ENCODE measurements at places on chromosomes 13 and 19.

GRCh38 chr13:49218493-49219051 is 1.6 kb upstream of the MLNR start:
- no peak for DNase-seq

- no peak for DNase-seq
These were observed 14.8 kb downstream of the PNPLA6 start for GRCh38 chr19:7550169-7550770.

- no peak for DNase-seq
These were observed 110.3 kb downstream of the KDM4B start for GRCh38 chr19:5079071-5079774.

DNA sequence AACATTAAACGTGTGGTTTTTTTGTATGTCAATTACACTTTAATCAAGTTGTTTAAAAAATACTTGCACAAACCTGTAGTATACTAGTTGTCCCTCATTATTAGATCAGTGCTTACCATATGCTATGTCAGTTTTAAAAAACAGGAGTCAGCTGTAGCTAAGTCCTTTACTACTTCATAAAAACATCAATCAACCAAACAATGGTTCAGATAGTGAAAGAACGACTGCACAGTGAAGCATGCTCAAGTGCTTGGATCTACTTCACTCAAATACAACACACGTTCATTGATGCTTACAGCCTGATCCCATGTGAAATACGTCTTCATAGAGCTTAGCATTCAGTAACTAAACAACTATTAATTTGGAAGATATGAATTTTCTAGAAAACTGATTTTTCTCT is 225.0 kb downstream of the FGF14 start:
- no peak for DNase-seq

DNA sequence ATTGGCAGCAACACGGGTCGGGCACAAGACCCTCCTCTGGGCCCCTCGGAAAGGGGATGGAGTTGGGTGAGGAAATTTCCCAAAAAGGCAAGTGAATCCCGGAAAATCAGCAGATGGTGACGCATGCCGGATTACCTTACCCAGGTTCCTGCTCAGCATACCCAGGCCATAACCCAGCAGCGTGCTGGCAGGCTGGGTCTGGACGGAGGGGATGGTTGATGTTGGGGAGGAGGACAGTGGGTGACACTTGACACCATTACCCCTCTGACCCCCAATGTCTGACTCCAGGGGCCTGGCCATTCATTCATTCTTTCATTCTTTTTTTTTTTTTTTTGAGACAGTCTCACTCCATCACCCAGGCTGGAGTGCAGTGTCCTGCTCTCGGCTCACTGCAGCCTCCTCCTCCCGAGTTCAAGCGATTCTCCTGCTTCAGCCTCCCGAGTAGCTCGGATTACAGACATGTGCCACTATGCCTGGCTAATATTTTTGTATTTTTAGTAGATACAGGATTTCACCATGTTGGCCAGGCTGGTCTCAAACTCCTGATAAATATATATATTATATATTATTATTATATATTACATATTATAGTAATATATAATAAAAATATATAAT is 799 bp downstream of the PVR start:
- no peak for DNase-seq

DNA sequence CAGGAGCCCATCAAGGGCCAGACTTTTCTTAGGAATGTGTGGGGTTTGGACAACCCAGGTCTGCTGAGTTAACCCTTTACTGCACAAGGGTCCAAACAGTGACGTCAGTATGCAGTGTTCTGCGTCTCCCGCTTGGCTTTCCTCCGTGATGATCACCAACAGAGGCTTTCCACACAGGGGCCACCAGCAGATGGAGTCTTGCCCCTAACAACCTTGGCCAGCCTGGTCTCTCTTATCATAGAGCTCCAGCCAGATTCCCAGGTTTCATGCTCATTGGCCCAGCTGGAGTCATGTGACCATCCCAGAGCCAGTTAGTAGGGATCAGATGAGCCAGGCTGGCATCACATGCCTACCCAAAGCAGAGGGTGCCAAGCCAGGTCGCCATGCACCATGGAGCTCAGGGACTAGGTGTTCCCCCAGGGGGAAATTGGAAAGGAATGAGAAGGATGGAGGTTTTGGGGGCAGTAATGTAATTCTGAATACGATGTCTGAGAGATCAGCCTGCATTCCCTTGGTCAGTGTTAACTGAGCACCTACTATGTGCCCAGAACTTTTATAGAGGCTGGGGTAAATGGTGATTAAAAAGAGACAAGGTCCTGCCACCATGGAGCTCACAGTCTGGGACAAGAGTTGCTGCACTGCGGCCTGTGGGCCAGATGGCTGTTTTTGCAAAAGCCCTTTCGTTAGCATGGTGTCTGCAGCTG is 61.2 kb downstream of the MYH14 start:
- no peak for DNase-seq

GRCh38 chr19:3270902-3271301 is 46.4 kb downstream of the CELF5 start:
- no peak for DNase-seq

GRCh38 chr19:54388802-54389139 is 24.0 kb upstream of the LAIR1 start:
- DNase-seq: no peak

DNA sequence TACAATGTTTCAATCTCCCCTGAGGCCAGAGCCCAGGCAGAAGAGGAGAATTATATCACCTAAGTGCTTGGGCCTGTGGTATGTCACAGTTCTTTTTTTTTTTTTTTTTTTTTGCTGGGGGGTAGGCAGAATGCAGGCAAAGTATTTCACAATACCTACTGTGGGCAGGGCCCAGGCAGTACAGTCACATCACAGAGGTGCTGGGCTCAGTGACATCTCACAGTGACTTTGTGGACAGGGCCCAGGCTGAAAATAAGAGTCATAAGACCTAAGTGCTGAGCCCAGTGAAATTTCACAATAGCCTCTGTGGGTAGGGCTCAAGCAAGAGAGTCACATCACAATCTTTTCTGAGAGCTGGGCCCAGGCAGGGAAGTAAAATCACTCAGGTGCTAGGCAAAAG is 15.9 kb upstream of the ZNF208 start:
- DNase-seq: no peak

DNA sequence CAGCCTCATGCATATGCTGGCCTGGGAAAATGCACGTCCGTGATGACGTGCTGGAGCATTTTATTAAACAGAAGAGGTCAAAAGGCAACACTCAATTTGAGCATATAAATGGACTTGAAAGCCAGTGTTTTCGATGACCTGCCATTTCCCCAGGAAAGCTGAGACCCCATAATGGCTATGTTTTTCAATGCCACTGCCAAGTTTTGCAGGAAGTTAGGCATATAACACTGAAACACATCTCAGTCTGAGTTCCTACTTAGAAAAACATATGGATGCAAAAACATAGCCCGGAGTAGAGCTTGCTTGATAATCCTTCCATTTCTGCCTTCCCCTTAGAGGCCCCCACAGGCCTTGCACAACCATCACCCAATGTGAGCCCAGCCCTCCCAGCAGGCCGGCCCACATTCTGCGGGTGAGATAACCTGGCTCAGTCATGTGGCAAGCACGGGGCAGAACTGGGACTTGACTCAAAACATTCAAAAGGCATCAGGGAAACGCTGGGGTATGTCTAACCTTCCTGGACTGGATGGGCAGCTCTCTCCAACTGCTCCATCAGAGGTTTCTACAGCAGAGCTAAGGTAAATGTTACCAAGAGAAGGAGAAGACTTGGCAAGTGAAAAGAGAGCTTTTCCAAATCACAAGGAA is 24.9 kb downstream of the EPS15L1 start:
- peak; percentile 28 for DNase-seq

DNA sequence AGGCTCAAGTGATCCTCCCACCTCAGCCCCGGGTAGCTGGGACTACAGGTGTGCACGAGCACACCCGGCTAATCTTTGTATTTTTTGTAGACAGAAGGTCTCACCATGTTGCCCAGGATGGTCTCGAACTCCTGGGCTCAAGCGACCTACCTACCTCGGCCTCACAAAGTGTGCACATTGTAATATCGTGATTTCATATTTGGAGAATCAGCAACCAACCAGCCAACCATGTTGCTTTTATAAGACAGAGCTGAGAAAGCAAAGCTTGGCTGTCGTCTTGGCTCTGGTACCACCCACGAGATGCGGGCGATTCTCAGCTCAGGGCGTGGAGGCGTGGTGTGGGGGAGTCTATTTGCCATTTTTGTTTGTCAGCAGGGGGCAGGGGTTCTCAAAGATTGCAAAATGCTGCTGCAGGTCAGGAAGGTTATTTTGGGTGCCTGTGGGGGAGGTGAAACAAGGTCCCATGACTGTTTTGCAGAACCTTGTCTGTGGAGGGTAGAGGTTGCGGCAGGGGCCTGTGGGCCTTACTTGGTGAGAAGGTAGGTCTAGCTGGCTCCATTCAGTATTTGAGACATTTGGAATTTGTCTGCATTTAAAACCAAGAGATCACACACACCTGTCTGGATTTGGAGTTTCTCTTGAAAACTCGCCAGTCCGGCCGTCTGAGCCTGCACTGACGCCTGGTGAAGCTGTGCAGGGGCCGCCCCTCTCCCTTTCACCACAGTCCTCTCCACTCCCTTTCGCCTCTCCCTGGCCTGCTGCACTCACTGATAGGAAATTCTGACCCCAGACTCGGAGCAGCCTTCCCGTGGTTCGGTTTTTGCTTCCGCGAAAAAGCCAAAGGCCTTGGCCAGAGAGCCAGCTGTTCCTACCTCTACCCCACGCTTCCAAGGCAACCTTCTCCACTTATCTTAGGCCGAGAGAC is 15.4 kb downstream of the TNFAIP8L1 start:
- DNase-seq: no peak

DNA sequence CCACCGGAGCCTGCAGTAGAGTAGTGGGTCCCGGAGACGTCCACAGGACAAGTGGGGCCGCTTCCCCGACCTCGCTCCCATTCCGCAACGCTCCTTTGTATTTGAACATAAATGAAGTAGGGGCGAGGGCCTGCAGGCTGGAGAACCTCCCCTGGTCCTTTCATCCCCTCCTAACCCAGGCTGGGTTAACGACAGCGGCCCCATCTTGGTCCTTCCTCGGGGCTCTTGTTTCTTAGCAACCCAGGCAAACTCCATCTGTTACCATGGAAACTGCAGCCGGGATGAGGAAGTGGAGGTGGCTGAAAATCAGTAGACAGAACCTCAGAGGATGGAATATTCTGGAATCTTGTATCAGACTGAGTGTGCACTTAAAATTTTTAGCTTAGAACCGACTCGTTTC is 132.6 kb upstream of the USP29 start:
- DNase-seq: no peak

DNA sequence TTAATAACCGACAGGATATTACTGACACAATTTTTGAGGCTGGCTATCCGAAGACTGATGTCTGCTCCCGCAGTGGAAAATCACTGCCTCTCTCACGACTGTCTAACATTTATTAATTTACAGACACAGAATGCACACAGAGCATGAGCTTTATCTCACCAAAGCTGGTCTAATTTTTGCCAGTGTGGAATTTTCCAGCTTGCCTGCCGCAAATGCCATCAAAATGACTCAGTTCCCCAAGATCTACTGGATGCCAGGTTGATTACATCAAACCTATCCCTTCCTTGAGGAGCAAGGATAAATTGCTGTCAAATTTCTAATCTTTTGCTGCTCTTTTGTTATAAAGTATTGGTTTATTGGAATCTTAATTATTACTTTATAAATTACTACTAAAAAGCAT is 1775.1 kb upstream of the PCDH20 start:
- DNase-seq: no peak

GRCh38 chr19:28247243-28247642 is 965.7 kb downstream of the UQCRFS1 start:
- DNase-seq: no peak

DNA sequence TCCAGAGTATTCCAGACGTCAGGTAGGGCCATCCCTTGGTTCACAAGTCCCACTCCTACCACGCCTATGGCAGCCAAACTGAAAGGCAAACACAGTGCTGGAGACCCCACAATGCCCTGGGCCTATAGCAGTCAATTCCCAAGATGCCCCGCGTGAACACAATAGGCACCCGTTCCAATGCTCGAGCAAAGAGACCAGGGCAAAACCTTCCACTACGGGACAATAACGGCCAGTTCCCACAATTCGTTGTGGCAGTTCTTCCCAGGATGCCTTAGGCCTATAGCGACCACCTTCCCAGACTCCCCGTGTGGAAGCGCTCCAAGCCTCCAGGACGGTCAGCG is 538 bp downstream of the ZNF428 start:
- no peak for DNase-seq

- DNase-seq: no peak
These were observed 108.6 kb downstream of the AKAP11 start for GRCh38 chr13:42380420-42381164.

- no peak for DNase-seq
These were observed 38.9 kb downstream of the RASL11A start for GRCh38 chr13:27309401-27309958.

- DNase-seq: no peak
These were observed 11.1 kb downstream of the LYL1 start for GRCh38 chr19:13091400-13092157.

DNA sequence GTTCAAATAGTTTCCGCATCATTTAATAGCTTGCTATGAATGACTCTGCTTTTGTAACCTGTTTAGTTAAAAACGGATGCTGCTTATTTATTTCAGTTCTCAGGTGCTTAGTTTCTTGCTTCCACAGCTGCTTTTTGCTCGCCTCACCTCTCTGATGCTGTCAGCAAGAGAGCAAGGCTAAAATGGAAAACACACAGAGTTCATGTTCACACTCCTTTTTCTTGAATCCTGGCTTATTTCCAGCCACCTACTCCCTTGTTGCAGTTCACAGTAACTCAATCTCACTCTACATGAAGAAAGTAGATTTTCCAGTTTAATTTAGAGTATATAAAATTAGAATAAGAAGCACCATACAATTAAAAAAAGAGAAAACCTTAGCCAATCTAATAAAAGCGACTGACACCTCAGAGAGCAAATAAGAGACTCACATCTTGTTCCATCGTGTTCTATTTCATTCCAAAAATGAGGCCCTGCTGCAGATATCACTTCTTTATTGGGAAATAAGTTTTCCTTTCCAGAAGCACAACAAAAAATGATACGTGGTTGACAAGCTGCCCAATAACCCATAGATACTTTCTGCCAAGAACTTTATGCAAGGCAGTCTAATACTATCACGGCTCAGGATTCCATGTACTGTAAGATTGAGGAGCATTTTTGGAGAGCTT is 326.1 kb upstream of the SLITRK1 start:
- no peak for DNase-seq

Data from stimulated activated CD8-positive, alpha-beta memory T cell treated with anti-CD3 and anti-CD28 coated beads, Interleukin-4, amount 100 ng/mL, for 1 hour (primary cell).